H9 (cell line): ENCODE measurements at places on chromosomes 5 and 9. TPM values are rescaled to one million over a fixed set of nuclear protein-coding genes. Genes with fewer than 3 reads are reported as not detected.

NMUR2 gene
- 0.11 TPM in 1 of 2 replicates, not detected in the other for total RNA-seq

SEMA6A gene
- total RNA-seq = 335 and 354 TPM in 2 replicates

MEIKIN gene
- not detected in 2 replicates for total RNA-seq

RNF183 gene
- total RNA-seq = 0.33 TPM in 1 of 2 replicates, not detected in the other

TMEM161B gene
- 14.5 and 17.9 TPM in 2 replicates for total RNA-seq

GRCh38 chr5:10250806-10251276, 761 bp downstream of the CCT5 start:
- no peak for DNase-seq

- peak; percentile 39 for DNase-seq
Observed at GRCh38 chr5:114839360-114839759, 330.3 kb downstream of the TRIM36 start.

GRCh38 chr9:136045595-136046553, 49.2 kb downstream of the NACC2 start:
- no peak for DNase-seq

DNA sequence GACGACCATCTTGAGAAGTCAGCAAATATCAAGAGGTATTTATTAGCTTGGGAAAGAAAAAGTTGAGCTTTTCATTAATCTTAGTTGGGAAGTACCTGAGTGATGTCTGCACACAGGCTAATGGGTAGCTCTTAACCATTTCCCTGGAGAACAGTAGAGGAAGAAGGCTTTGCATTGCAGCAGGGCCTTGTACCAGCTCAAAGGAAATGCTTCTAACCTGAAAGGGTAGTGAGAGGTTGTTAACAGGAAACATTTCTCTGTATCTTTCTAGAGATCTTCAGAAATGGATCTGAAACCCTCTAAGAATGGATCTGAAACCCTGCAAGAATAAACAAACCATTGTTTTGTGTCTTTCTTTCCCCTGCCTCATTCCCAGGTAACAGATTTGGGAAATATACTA, 393.3 kb downstream of the PLK2 start:
- no peak for DNase-seq

DNA sequence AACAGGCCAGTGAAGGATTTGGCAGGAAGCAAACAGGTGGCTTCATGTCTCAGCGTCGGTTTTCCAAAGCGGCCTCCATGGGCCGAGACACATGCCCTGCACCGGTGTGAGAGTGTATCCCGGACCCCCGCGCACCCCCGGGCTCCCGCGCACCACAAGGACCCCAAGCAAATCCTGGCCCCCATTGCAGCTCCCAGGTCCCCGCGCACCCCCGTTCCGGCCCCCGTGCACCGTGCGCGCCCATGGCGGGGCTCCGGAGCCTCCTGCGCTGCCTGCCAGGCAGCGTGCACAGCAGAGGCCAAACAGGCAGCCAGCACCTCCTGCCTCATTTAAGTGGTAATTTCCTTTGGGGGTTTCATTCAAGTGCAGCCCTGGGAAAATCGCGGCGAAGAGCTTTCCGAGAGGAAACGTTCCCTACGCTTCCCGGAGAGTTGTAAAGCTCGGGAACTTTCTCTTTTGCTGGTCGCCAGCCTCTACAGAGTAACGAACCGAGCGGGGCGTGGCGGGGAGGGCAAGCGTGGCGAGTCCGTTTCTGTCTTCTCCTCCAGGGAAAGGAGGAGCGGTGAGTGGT, 145.5 kb upstream of the SLC24A2 start:
- DNase-seq = peak; percentile 78

DNA sequence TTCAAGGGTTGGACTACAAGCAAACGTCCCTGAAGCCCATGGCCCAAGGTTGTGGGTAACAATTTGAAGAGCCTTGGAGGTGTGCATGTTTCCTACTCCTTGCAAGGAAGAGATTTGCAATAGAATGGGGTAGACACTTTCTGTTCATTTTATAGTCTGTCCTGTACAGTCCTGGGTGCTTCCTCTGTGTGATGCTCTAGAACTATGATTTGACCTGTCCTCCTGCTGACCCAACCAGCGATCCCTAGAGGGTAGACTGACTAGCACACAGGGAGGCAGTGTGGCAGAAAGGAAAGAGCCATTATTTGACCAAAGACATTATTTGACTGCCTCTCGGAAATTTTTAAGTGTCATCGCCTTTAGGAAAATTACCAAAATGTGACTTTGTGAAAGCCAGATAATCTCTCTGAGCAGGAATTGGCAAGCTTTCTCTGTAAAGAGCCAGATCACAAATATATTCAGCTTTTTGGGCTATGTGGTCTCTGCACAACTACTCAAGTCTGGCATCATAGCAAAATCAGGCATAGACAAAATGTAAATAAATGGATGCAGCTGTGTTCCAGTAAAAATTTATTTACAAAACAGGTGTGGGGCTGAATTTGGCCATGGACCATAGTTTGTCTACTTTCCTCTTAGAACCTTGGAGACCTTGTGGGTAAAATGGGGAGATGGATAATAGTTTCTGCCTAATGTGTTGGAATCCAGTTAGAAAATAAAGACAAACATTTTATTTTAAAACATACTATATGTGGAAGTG, 106.8 kb downstream of the DMRT2 start:
- no peak for DNase-seq

GRCh38 chr5:121189342-121190305, 662.1 kb upstream of the FTMT start:
- DNase-seq = no peak

- no peak for DNase-seq
Observed at GRCh38 chr5:62731022-62731421, 152.4 kb downstream of the LRRC70 start.

DNA sequence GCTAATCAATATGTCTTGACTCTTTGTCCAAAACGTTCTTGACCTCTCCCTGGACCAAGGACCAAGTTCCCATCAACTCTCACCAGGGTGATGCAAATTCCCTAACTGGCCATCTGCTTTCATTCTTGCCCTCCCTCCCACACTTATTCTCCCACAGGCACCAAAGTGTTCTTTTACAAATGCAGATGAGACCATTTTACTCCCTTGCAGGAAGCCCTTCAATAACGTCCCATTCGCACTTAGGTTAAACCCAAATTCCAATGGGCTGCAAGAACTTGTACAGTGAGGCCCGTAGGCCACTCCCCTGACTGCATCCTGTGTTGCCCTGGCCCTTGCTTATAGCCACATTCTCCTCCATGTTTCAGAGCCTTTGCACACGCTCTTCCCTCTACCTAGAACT, 7.3 kb downstream of the ARAP3 start:
- DNase-seq = peak; percentile 91

GRCh38 chr9:110784309-110784708, 115.7 kb downstream of the MUSK start:
- no peak for DNase-seq

GRCh38 chr9:127724012-127724411, 8.1 kb downstream of the TTC16 start:
- no peak for DNase-seq

DNA sequence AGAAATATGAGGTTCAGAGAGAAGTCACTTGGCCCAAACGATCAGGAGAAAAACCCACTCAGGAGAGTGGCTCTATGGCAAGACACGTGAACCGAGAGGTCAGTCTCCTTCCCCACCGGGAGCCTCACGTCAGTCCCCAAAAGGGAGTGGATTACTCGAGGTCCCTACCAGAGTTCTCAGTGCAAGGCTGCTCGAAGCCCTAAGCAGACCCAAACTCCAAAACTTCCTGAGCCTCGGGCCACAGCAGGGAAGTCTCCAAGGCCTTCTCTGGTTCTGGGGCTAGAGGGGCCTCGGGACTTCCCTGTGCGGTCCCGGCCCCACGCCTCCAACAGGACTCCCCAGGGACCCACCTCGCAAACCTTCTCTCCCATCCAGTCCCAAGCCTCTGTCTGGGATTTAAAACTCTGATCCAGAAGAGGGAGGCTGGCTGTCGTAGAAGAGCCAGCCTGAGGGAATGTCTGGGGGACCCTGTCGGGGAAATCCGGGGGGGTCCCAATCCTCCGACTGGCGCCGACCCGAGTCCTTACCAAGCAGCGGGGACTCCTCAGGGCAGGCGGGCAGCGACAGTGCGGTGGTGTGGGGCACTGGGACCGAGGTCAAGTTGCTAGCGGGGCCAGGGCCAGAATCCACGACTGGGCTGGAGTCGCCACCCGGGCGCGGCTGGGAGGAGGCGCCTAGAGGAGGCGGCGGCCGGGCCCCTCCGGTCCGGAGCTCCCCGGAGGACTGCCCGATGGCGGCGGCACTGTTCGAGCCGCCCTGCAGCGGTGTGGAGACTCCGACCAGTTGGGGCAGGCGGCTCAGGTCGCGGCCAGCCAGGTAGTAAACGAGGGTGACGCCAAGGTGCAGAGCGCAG, 679 bp downstream of the B4GALT1 start:
- no peak for DNase-seq

DNA sequence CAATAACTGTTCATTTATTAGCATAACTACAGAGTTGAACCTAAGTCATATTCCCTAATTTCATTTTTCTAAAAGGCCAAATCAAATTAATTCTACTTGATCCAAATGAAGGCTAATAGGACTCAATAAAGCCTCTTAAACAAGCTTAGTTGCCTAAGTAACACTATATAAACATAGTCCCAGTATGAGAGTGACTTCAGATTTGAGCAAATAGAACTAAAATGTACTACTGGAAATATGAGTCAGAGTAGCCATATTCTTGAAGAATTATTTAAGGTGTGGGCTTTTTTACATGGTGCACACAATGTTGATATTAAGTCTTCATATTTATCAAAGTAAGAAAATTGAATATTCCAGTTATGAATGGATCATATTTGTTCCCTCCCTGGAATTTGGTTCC, 872.3 kb downstream of the MAT2B start:
- no peak for DNase-seq

DNA sequence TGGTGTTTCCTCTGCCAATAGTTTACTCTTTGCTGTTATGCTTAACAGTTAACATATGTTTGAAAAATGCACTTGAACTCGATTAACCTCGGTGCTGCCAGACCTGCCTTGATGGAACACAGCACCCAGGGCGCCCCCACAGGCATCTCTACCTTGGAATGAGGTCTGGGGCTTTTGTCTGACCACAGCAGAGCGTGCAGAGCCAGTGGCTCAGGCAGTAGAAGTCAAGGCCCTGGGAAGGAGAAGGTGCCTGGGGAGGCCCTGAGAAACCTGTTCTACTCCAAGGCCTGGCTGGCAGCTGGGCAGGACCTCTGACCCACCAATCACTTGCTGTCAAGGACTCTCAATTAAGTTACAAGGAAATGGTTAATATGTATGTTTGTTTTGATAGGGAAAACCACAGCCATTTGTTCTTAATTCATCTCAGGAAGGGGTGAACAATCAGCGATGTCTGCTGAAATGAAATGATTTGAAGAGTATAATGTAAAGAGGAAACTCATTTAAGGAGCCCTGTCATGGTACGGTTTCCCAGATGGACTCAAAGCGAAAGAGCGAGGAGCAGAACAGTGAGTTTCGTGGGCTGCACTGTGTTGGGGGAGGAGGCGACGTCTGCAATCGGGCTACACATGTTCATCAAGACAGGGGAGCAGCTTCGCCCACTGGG, 21.9 kb downstream of the MACROH2A1 start:
- no peak for DNase-seq

DNA sequence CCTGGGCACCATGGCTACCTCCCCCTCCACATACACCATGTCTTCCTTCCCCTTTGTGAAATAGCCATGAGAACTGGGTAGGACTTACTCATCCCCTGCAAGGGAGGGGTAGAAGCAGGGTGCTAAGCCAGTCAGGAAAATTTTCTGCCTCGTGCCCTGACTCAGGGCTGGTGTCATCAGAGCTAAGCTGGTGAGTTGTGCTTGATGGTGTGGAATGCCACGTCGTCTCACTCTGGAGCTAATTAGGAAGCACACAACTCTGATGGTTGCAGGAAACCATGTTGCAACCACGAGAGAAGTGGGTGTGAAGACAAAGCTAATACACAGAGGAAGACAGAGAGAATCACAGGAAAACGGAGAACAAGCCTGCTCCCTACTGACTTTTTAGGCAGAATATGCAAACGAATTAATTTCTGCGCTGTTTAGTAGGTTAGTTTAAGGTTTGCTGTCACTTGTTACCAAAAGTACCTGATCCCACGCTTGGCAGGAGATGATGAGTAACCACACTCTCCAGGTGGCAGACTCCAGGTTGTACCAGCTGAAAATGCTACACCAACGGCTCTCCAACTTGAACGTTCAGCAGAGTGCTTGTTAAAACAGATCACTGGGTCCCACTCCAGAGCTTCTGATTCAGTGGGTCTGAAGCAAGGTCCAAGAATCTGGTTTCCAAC, 54.5 kb downstream of the STK10 start:
- DNase-seq = no peak

- DNase-seq = no peak
Observed at GRCh38 chr5:151382576-151382975, 35.2 kb upstream of the SLC36A2 start.

DNA sequence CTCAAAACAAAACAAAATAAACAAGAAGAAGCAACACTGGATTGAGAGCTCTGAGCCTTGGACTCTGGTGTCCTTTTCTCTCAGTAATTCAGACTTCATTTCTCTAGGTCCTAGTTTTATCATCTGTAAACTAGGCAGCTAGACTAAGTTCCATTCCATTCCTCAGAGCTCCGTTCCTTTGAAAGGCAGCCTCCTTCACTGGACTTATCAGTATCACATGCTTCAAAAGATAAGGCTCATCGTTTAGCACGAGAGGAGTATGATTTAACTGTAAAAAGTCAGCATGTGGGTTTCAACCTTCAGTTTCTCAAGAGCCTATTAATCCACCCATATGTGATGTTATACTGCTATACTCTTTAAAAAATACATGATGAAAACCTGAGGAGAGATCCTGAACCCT, 1.6 kb downstream of the ATP10B start:
- DNase-seq = no peak

- no peak for DNase-seq
Observed at GRCh38 chr5:16051246-16051755, 128.3 kb downstream of the MARCHF11 start.

GRCh38 chr9:123046406-123047195, 13.1 kb downstream of the GPR21 start:
- DNase-seq = no peak

DNA sequence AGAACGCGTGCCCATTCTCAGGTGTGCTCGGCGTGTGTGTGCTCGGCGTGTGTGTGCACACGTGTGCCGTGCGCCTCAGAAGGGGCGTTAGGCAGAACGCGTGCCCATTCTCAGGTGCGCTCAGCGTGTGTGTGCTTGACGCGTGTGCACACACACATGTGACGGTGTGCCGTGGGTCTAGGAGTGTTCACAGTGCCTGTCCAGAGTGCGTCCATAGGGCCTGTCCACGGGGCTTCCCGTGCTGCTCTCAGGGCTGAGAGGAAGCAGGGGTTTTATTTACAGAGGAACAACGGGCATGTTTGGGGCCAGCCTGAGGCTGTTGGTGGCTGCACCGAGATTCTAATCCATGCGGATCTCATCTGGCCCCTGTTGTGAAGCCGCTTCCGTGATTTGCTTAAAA, 14.2 kb upstream of the AHRR start:
- no peak for DNase-seq

- no peak for DNase-seq
Observed at GRCh38 chr5:51598026-51598425, 214.8 kb downstream of the ISL1 start.

DNA sequence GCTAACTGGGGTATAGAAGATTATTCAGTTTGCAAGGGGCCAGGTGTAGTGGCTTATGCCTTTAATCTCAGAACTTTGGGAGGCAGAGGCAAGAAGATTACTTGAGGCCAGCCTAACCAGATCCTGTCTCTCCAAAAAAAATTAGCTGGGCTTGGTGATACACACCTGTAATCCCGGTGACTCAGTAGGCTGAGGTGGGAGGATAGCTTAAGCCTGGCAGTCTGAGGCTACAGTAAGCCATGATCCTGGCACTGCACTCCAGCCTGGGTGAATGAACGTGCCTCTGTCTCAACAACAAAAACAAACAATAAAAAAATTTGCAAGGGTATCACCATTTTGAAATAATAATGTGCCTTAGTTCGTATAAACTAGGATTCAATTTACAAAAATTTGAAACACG, 51.3 kb downstream of the BAAT start:
- no peak for DNase-seq
